ENCODE measurements at places on chromosomes 1 and 21.

- DNase-seq, result no peak
These were observed 588.1 kb downstream of the KIF26B start for GRCh38 chr1:245742896-245743295.

DNA sequence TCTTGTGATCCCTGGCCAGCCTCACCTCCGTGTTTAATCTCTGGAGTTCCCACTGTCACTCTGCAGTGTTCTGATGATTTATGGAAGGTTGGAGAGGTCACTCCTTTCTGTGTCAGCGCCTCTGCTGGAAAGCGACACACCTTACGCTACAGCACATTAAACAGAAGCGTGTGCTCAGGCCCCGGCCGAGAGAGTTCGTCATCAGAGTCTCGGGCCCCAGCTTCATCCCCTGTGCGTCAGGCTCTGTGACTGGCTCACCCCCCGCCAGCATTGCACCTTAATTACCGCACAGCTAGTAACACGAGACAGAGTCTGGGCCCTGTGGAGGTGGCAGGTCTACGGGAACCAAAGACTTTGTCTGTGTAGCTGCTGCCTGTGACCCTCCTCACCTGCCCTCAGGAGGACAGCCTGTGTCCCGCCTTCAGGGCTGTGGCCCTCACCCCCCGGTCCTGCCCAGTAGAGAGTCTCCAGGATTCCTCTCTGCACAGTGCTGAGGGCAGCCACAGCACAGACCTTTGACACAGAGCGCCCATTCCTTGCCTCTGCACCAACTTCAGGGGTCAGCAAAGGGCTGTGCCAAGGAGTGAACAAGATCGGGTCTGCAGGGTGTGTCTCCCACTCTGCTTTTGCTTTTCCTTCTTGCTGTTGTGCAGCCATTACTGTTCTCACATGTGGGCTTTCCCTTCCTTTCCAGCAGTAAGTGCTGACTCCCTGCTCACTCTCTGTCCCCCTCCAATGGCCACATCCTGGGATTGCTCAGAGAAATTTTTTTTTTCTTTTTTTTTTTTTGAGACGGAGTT, 157.6 kb downstream of the PGBD5 start:
- peak; percentile 81 for DNase-seq

DNA sequence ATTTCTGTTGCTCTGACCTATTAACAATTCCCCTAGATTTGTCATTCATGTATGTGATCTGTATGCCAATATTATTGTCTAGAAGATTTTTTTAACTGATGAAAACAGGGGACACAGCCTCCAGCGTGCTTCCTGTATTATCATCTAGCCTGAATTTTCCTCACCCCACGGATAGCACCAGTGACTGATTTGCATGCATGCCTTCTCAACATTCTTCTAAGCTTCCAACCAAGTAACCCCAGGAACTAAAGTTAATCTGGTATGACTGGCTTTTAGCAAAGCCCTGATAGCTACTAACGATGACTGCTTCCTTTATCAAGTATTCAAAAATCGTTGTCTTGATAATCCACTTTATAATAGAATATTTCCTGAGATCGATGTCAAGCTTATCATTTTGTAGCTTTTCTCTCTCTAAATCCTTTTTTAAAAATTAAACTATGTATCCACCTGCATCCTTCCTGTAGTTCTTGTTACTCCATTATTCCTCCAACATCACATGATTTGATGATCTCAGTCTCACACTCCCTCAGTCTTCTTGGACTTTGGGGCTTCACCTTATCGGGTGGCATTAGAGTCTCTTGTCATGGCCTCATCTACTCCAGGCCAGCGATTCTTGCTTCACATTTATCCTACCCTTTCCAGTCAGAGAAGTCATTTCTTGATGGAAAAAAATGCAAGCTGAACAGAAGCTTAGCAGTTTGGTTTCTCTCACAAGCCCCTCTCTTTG, 19.0 kb downstream of the BCAR3 start:
- no peak for DNase-seq

GRCh38 chr1:201640624-201641023, 101.7 kb downstream of the NAV1 start:
- DNase-seq, result no peak

GRCh38 chr1:46682064-46682463, 10.4 kb downstream of the TEX38 start:
- DNase-seq, result no peak

DNA sequence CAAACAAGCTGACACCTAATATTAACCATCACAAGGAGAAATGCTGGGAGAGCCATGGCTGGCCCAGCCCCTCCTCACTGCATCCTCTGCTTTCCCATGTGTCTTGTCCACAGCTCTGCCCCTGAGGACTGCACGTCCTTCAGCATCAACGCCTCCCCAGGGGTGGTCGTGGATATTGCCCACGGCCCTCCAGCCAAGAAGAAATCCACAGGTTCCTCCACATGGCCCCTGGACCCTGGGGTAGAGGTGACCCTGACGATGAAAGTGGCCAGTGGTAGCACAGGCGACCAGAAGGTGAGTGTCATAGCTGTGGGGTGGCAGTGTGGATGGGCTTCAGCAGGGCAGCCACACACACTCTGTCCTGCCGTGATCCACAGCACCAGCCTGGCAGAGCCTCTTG, 22.9 kb downstream of the PADI4 start:
- DNase-seq, result no peak

DNA sequence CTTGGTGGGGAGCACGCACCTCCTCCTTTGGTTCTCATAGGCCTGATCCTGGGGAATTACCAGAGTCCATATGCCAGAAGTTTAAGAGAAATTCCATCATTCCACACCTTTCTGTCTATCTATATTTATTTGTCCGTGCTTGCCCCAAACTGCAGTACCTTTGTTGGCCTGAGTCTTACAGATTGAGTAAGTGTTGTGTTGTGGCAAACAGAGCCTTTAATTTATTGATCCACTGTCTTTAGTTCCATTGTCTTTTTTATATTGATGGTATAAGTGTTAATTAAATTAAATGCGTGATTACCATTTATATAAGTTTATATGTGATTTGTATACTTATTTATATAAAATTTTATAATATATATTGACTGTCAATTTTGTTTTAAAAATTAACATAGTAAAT, 4.9 kb downstream of the SH3BGR start:
- no peak for DNase-seq

DNA sequence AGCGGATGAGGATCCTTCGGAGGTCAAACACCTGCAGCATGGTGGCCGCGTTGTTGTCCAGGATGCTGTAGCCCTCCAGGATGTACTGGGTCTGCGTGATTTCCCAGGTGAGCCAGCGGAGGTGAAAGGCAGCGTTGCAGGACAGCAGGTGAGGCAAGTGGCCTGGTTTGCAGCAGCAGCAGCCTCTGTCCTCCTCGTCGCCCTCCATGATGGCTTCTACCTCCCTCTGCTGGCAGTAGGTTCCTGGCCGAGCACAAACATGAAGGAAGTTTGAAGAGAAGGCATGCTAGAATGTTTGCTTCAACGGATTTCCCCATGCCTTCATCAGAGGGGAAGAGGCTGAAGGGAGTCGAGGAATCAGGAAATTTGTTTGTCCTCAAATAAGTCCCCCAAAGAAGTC, 74.7 kb downstream of the NTPCR start:
- peak; percentile 11 for DNase-seq

DNA sequence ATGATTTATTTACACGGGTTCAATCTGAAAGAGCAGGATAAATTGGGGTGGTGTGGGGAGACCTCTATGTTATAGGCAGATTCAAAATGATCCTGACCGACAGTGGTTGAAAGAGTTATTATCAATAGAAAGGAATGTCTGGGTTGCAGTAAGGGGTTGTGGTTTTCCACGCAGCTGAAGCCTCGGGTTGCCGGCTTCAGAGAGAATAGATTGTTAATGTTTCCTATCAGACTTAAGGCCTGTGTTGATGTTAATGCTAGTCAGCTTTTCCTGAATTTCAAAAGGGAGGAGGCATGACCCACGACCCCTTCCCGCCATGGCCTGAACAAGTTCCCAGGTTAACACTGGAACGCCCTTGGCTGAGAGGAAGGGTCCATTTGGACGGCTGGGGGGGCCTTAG, 2.2 kb upstream of the UBE2J2 start:
- DNase-seq, result no peak

DNA sequence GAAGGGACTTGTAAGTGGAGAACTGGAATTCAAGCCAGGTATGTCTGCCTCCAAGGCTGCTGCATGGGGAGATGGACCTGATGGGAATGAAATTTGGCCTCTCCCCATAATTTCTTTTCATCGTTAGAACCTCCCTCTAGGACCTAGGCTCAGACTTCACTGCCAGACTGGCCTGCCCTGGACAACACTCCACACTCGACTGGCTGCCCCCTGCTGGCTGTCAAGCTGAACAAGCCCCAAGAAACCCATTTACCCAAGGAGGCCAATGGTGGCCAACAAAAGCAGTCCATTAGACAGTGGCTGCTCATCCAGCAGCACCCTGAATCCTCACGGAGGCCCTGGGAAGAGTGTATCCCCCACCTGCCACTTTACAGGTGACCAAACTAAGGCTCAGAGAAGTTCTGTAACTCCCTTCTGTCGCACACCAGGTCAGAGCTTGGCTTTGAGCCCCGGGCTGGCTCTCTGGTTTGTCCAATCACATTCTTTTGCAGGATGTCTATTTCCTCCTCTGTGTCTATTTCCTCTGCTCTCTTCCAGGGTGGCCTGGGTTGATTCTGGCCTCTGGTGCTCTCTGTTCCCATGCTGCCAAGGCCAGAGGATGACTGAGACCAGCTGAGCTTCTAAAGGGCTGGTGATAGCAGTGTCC, 3.8 kb downstream of the RNF186 start:
- peak; percentile 60 for DNase-seq

GRCh38 chr1:227548119-227548397, 15.3 kb upstream of the ZNF678 start:
- no peak for DNase-seq

- DNase-seq, result peak; percentile 49
These were observed at the start of gene S100A13 for GRCh38 chr1:153626904-153627714. Gene S100A13 (minus strand): TSS chr1:153627505. CDS start chr1:153626472, 1,033 bp downstream.

DNA sequence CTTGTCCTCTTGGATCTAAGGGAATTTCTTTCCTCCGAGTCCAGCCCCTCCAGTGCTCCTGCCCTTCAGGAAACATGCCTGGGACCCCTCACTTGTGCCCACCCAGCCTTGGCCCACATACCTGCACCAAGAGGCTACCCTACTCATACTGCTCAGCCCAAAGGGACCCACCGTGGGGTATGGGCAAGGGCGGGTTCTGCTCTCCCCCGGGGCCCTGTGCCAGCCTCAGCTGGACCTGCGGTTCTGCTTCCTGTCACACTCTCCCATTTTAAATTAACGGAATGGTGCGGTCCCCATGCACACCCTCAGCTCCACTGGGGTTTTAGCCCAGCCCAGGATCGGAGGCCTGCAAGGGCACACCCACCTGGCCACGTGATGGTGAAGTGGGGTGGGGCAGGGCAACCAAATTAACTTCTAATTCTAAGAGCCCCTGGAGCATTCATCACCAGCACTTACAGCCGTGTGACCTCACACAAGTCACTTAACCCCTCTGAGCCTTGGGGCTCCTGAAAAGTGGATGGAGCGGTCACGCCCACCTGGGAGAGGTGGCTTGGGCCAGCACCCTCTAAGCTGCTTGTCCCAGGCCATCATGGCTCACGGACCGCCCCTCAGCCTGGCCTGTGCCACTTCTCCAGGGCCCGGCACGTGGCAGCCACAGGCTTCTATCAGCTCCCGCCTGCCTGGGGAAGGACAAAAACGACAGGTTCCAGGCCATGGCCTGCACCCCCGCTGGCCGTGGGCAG, 28.3 kb downstream of the TP73 start:
- no peak for DNase-seq

DNA sequence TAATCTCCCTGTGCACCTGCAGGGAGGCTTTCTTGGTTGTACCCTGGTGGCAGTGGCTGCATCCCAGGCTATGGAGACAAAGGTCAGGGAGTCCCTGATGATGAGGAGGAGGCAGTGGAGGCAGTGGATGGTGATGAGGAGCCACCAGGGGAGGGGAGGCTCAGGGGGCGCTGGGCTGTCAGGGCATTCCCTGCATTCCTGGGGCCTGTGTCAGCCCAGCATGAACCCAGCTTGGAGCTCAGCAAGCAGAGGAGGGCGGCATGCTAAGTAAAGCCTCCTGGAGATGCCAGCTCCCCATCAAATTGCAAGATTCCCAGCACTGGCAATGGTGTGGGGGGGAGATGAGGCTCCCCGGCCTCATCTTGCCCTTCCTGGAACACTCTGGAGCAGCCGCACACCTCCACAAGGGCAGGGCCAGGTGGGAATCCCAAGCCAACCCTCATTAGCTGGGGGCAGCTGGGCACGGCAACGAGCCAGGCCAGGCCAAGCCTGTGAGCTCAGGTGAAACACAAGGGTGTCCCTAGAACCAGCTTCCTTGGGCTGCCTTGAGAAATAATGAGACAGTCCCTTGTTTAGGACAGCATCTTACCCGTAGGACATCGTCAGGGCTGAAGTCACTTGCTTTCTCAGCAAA, 469.5 kb downstream of the MATN1 start:
- no peak for DNase-seq

DNA sequence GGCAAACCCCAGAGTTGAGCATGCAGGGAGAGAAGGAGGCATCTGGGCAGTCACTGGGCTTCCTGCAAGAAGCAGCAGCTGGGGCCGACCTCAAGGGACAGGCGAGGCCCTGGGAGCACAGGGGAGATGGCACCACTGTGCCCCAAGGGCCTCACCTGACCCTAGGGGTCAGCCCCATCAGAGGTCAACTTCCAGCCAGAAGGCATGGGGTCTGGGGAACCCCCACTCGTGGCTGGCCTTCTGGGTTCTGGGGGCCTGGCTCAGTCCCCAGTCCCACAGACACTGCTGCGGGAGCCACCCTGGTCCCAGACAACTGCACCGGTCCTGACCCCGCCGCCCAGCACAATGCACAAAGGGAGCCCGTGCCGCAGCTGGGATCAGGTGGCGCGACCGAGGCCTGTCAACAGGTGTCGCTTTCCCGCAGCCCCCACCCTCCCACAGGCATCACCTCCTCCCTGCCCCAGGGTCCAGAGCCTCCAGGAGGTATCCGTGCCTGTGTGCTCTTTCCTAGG, 6.2 kb downstream of the WNT9A start:
- no peak for DNase-seq
